ENCODE measurements at places on chromosomes 12 and 14.

- no peak for DNase-seq
Measured at GRCh38 chr14:42927313-42927712, 1320.6 kb downstream of the LRFN5 start.

GRCh38 chr14:69750495-69750894 is 16.4 kb upstream of the SRSF5 start:
- DNase-seq = no peak

DNA sequence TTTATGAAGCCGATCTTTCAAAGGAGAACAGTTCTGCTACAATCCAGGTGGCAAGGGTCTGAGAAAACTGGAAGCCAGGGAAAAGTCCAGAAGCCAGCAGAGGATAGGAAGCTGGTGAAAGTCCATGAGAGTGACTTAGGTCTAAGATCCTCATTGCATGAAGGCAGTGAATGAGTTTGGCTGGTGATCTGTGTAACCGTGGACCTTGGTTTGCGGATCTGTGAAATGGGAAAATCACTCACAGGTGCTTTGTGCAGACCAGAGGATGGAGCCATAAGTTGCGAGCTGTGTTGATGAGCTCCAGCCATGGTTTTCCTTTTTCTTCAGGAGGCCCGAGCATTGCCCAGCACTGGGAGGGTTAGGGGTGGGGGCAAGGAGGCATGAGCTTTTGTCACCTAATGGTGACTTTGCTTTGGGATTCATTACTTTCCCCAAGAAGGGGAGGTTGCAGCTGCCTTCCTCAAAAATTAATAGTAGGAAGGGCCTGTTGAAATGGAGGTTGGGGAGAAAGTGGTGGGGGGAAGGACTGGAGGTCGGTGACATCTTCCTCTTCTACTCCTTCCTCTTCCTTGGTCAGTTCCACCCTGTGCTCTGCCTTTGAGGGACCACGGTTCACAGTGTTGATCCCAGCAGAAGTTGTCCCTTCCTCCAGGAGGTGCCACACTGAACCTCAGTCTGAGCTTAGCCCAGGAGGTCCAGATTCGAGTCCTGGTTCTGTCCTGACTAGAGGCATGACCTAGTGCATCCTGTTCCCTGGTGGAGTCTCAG is 20.3 kb upstream of the SERPINA6 start:
- DNase-seq = no peak

DNA sequence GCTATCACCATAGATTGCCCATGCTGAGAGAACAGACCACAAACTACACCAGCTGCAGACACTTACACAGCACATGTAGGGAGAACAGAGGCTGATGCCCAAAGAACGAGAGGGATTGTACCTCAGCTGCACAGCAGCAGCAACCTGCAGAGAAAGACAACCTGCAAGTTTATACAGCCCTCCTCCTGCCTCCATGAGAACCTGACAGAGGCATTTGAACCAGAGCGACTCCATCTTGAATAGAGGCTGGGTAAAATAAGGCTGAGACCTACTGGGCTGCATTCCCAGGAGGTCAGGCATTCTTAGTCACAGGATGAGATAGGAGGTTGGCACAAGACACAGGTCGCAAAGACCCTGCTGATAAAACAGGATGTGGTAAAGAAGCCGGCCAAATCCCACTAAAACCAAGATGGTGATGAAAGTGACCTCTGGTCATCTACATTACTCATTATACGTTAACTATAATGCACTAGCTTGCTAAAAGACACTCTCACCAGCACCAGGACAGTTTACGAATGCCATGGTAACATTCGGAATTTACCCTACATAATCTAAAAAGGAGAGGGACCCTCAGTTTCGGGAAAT is 262.4 kb upstream of the HMGA2 start:
- no peak for DNase-seq

GRCh38 chr12:80766210-80766609 is 49.5 kb downstream of the MYF5 start:
- no peak for DNase-seq

GRCh38 chr12:117071009-117071408 is 28.2 kb downstream of the TESC start:
- no peak for DNase-seq

DNA sequence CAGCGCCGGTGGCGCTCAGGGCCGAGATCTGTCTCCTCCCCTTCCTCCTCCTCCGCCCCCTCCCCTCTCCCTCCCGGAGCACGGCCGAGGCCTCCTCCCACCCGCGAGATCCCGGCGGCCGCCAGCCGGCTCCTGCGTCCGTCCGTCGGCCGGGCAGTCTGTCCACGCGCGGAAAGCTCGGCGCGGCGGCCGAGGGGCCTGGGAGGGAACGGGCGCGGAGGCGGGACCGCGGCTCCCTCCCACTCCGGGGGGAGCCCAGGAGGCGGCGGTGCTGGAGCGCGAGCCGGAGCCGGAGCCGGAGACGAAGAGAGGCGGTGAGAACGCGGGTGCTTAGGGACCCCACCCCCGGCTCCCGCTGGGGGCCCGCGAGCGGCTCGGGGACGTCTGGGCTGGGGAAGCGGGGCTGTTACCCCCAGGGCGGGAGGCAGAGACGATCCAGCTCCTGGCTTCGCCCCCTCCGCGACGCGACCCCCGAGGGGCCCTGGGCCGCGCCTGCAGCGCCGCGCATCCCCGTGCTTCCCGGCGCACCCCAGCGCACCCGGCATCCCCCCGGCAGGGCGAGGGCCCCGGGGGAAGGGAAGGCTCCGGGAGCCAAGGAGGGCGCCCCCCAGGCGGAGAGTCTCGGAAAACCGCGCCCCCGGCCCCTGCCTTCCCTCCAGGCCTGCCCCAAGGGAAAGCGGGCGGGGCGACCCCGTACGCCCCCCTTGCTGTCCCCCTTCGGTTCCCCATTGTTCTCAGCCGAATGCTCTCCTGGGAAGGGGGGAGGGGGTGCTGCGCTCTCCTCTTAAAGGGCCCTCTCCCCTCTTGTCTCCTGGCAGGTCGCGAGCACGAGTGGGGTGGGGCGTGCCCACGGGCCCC is at the start of gene DTX1:
TSS of gene DTX1 (plus strand) at position 100 of the 858 bp plus-strand sequence. CDS start 1,463 bp downstream, outside the sequence.
- peak; percentile 47 for DNase-seq

GRCh38 chr12:78914859-78915331 is 50.3 kb downstream of the SYT1 start:
- no peak for DNase-seq

DNA sequence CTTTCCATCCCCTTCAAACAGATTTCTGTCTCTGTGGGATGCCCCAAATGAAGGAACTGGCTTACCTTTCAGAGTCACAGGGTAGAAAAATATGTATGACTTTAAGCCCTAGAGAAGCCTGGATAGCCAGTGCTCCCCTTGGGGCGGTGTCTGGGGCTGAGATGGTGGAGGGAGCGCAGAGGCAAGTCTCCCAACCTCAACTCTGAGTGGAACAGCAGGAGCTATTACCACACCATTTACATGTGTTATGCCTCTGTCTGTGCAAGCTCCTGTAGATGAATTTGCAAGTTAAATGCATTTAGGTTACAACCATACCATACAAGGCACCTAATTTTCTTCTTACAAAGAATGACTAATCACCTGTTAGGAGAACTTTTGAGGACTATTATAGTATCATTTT is 50.4 kb upstream of the CLMN start:
- no peak for DNase-seq

DNA sequence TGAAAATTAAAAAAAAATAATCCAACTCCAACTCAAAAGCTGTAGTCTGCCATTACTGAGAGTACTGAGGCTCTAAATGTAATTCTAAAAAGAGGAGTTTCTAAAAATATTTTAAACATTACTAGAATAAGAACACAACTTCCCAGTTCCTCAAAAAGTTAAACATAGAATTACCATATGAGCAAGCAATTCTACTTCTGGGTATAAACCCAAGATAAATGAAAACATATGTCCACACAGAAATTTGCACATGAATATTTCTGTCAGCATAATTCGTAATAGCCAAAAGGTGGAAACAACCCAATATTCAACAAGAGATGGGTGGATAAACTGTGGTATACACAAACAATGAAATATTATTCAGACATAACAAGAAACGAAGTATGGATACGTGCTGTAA is 15.0 kb upstream of the NR2C1 start:
- no peak for DNase-seq

GRCh38 chr12:63889721-63890509 is 45.4 kb downstream of the SRGAP1 start:
- DNase-seq = no peak

DNA sequence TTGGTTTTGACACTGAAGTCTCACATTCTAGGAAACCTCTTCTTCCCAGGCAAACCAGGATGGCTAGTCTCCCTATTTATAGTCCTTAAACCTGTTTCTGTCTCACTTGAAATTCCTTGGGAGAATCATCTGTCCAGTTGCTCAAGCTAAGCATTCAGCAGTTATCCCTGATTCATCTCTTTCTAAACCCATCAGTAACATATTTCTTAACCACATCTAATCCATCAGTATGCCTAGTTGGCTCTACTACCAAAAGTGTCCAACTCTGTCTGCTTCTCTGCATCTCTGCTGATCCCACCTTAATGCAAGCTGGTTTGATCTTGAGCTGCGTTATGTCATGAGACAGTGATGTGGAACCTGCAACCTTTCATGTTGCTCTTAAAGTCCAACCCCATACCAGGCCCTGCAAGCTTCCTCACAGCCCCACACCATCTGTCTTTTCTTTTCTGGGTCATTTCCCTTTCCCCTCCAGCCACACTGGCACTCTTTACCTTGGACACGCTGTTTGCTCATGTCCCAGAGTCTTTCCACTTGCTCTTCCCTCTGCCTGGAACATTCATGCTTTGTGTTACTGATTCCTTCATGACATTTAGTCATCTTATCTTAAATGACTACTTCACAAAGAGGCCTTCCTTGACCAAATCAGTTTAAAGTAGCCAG is 380.8 kb upstream of the RGS6 start:
- DNase-seq = no peak

DNA sequence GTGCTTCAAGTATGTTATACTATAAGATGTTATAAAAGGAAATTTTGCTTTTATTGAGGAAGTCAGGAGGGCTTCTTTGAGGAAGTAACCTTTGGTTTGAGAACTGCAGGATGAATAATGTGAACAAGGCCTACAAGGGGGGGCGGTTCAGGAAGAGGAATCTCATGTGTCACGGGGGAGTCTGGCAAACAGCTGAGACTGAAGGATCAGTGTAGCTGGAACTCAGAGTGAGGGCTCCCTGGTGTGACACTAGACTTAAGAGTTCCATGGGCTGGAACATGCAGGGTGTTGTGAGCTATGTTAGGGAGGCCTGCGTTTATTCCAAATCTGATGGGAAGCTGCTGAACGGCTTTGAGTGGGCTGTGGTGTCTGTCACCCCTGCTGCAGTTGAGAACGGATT is 62.3 kb downstream of the UNC79 start:
- DNase-seq = no peak

DNA sequence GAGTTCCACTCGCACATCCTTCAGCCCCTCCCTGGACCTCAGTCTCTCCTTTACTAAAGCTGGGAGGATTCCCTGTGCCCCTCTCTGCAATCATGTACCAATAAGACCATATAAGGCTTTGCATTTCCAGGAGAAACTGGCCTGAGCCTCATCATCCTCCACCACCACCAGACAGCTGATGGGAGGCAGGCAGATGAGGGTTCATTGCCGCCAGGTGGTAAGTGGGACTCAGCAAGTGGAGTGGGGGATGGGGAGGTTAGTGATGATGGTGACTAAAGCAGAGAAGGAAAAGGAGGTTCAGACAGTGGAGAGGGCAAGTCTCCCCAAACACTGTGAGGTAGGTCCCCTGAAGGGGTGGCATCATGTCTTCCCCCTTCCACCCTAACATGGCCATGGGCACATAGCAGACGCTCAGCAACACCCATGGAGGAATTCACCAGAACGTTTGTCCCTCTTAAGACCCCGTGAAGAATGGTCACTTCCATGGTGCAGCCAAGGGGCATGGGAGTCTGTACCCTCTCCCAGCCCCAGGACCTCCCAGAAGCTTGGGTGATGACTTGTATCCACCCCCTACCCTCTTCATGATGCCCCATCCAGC is 4.5 kb upstream of the TNFRSF1A start:
- DNase-seq = no peak

DNA sequence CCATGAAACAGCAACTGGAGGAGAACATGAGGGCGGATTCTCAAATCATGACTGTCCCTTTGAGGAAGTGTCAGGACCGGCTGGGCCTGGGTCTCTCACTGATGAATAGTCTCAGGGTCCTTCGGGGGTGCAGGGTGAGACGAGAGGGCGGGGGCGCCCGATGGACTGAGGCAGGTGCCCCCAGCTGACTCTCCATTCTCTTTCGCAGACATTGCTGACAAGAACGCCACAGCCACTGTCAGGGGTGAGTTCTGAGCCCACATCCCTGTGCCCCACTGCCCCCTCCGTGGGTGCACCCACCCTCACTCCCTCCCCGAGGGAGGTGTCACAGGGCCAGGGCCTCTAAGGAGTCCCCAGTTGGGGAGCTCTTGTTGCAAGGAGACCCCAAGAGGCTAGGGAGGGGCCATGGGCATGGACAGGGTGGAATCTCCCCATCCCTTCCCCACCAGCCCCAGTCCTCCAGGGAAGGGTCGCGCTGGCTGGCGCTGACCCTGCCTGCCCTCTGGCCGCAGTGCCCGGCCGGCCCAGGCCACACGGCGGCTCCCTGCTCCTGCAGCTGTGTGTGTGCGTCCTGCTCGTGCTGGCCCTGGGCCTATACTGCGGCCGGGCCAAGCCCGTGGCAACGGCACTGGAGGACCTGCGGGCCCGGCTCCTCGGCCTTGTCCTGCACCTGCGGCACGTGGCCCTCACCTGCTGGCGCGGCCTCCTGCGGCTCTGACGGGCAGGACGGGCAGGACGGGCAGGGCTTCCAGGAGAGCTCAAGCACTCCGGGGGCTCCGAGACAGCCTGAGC is 8.7 kb downstream of the C14orf180 start:
- no peak for DNase-seq
